Stimulated activated naive B cell treated with anti-CD40 and anti-IgM and Interleukin-4, amounts not matched to agents 10 μg/mL and 1 μg/mL and 100 μg/mL, for 72 hours (primary cell): ENCODE measurements at places on chromosomes 5 and 9.

GRCh38 chr5:169789417-169789940, 152.4 kb downstream of the DOCK2 start:
- DNase-seq = no peak

DNA sequence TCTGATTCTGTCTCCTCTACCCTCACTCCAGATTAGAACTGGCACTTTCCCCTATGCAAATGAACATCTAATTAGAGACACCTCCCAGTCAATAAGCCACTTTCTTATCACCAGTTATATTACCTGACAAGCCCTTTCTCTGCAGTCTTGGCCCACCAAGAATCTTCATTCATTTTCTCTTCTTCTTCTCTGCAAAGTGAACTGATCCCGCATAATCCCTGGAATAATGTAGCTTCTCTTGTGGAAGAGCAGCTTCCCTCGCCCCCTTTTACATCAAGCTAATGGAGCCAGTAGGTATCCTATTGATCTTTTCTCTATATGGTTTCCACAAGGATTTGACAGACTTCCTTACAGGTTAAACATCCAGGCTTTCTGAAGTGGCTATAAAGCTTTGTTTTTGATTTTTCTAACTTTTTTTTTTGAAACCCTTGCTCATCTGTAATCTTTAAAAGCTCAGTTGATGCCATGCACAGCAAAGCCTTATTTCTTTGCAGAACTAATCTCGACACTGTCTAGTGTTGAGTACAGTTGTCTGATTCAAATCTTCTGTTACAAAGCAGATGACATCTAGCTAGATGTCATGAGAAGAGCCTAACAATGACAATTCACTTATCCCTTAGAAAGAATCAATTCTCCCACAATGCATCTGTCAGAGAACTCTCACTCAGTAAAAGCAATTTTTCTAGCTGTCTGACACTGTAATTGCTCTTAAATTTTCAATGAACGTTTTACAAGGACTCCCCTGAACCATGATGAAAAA, 281.4 kb downstream of the ISL1 start:
- DNase-seq = no peak

DNA sequence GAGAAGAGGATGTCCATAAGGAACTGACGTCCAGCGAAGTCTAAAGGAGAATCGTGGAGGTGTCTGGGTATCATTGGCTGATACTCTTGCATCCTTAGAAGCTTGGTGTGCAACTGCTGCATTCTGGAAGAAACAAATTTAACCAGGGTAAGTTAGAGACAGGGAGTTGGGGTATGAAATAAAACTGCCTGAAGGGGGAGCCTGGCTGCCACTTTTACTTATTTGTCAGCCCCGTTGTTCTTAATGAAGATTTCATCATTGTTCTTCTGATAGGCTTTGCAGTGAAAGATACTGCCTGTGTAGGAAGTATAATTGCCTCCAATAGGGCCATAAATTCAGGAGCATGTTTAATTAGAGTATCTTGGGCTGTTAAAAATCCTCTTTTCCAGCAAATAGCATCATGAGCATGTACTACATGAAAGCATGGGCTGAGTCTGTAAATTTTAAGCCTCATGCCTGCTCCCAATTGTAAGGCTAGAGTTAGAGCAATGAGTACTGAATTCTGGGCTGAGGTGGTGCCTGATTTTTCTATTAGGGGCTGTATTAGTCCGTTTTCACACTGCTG, 1264.5 kb upstream of the ACO1 start:
- peak; percentile 6 for DNase-seq

DNA sequence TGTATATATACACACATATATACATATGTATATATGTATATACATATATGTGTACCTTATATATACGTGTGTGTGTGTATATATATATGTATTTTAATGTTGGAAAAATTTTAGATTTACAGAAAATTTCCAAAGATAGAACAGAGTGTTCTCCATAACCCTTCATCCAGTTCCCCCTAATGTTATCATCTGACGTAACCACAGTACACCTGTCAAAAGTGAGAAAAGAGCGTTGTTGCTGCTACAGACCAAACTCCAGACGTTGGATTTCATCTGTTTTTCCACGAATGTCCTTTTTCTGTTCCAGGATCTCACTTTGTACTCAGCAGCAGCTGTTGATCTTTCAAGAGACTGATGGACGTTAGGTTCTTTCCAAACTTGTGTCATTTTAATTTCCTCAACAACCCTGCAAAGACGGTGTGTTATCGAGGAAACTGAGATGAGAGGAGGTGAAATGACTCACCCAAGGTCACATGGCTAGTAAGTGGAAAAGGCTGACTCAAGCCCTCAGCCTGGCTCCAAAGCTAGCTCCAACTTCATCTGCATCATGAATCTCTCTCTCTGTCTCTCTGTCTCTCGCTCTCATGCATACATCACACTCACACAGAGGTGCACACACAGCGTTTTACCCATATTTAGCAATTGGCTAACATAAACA, 17.0 kb upstream of the NTNG2 start:
- DNase-seq = no peak

- DNase-seq = no peak
Measured at GRCh38 chr9:118929287-118929686, 439.9 kb downstream of the BRINP1 start.

GRCh38 chr5:65199993-65200675, 281.6 kb downstream of the ADAMTS6 start:
- no peak for DNase-seq

GRCh38 chr9:136808806-136809158, 1.0 kb downstream of the RABL6 start:
- no peak for DNase-seq

DNA sequence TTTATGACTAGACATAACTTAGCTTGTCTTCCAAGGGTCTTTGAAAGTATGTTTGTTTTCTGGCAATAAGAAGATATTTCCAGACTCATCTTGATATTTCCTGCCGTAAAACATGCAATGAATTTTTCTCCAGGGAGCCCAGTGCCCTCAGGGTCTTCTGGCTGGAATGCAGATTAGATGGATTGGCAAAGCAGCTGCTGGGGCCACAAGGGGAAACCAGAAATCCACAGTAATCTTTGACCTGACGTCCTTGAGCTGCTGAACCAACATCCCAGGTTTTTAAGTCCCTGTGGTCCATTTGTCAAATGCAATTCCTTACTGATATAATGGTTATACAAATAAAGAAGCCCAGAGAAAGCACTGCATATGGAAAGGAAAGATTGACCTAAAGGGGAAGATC, 93.0 kb downstream of the THBS4 start:
- no peak for DNase-seq

DNA sequence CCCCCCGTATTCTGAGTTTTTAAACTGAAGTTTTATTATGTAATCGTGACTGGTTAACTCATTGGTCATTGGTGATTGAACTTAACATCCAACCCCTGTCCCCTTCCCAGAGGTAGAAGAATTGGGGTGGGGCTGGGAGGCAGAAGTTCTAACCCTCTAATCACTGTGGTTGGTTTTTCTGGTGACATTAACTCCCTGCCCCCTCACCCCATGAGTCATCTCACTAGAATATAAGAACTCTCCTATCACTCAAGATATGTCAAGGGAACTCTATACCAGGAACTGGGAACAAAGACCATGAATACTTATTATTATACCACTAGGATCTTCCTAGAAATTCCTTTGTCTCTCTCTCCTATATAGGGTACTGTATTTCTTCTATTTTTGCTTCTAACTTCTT, 52.3 kb upstream of the CAVIN4 start:
- DNase-seq = no peak
